ENCODE measurements at places on chromosomes 7 and 10.

DNA sequence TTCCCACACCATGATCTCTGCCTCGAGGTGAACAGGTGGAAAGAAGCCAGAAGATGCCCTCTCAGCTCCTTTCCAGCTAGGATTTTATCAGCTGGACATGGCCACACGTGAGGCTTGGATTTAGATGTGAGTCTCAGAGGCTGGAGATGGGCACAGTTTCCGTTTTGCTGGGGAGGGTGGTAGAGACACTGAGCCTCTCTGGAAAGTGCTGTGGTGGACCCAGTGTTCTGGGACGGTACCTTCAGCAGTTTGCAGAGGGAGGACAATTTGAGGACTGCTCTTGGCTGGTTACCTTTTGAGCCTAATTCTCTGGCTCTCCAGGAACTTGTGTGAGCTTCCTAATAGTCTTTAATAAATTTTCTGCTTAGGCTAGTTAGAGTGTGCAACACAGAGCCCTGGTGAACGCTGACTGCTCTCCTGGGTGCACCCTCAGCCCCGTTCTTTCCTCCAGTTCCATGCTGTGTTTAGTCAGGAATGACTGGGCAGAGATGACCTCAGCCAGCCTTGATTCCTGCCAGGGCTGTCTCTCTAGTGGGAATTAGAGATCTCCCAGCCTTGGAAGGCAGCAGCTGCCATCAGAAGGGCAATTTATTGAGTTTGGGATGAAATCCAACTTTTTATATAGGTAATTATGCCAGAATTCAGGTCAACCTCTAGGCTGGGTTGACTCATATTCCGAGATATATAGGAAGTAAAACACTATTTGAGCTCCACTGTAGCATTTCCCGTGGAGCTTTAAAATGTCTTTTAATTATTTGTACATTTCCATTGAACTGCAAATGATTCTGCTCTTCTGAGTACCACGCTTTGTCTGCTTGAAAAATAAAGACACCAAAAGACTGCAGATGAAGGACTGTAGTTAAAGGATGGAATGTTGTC is 103.9 kb downstream of the GATA3 start:
- DNase-seq: no peak

GRCh38 chr7:102836191-102836919 is 76.4 kb upstream of the LRRC17 start:
- DNase-seq: no peak

DNA sequence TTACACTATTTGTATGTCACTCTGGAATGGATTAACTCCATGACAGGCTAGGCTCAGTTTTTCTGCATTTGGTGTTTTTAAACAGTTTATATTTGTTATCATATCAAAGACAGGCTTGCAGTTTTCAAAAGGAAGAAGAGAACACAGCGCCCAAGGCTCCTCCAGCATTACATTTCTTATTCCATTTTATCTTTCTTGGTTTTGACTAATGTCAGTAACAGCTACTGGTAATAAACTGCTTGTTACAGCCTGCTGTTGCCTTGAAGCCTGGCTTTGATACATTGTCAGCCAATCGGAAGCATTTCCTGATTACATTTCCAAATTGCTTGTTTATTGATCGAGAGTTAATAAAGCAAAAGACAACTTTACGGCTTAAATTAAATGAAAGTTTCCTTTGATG is 166.0 kb upstream of the MDFIC start:
- DNase-seq: no peak

DNA sequence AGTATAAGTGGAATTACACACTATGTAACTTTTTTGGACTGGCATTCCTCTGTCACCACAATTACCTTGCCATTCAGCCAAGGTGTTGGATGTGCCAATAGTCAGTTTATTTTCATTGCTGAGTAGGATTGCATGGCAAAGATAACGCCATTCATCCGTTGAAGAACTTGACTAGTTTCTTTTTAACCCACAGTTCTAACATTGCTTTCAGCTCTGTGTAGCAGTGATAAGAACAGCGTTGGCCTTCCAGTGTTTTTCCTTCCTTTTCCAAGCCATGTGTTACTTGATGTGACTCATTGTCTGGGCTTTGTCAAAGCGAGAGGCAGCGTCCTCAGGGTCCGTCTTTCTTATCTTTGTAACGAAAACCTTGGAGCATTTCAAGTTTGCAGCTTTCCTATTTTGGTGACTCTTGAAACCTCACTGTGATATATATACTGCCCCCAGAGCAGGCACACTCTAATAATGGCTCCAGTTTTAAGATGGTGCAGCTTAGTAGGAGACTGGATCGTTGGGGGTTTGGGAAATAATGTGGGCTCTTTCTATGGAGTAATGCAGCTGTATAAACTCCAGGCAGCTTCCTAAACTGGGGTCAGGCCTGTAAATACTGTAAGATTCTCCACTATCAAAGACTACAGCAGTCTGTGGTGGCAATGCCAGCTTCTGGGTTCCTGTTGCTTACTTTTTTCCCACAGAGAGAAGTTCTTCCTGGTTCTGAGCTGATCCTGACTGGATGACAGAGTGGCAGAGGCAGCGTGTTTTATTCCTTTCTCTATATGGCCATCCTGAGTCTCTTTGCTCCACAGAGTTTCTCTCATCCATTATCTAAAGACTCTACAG is 41.7 kb downstream of the AKR1E2 start:
- DNase-seq: no peak

GRCh38 chr10:16968416-16969041 is 151.3 kb upstream of the RSU1 start:
- DNase-seq: no peak

GRCh38 chr7:46830-47140 is 145.6 kb upstream of the FAM20C start:
- no peak for DNase-seq

- no peak for DNase-seq
Measured at GRCh38 chr7:112908086-112908485, 117.9 kb upstream of the TMEM168 start.

DNA sequence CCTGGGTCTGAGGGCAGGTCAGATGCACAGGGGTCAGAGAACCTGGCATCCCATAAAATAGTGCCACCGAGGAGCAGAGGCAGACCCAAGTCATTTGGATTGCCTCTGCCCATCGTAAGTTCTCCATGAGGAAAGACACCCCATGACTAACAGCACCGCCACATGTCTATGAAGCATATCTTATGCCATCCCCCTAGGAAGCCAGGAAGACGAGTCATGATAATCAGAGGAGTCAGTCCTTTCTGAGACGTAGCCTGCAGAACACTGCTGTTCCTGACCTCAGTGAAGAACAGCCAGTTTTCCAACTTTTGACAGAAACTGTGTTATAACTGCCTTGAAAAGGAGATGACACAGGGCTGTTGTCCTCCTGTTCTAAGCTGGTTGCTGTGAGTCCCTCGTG is 51.2 kb downstream of the INSYN2A start:
- no peak for DNase-seq

- no peak for DNase-seq
Measured at GRCh38 chr10:96606216-96606615, 19.4 kb upstream of the TM9SF3 start.

GRCh38 chr10:127992376-127992775 is 85.5 kb downstream of the PTPRE start:
- DNase-seq: no peak

GRCh38 chr7:21758286-21758685 is 187.4 kb downstream of the CDCA7L start:
- no peak for DNase-seq

- DNase-seq: no peak
Measured at GRCh38 chr10:116671274-116671926, 50.6 kb downstream of the PNLIPRP2 start.

GRCh38 chr7:2800220-2800930 is 43.7 kb downstream of the GNA12 start:
- no peak for DNase-seq

- DNase-seq: no peak
Measured at GRCh38 chr10:770975-771374, 81.5 kb upstream of the DIP2C start.

GRCh38 chr10:61842755-61843497 is 58.6 kb upstream of the ARID5B start:
- DNase-seq: no peak

DNA sequence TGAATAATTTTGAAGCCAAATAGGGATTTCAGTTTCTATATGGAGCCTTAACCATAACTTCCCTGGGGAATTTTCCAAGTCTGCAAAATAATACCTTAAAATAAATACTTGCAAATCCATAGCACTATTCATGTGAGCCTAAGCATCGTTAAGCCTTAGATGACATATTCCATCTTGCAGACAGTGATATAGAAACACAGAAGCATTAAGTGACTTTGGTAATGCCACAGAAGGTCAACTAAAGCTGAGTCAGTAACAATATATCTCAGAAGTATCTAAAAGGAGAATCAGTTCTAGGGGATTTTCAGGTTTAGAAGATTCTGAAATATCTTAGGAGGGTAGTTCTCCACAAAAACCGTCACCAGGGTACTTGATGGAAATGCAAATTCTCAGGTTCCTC is 163.4 kb upstream of the COL1A2 start:
- DNase-seq: no peak

DNA sequence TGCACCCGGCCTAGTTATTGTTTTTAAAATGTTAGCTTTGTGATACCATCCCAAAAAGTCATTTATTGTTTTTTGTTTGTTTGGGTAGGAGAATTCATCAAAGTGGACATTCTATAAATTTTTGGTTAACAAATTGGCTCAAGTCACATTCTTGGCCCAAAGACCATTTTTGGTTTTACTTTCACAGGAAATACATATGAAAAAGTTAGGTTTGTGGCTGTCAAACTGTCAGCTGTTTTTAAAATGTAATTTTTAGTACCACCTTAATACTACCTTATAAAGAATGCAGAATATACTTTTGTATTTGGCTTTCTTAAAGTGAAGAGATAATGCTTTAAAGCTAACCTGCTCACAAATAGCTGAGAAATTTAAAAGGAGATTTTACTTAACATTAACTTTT is 25.1 kb downstream of the TMEM168 start:
- no peak for DNase-seq

DNA sequence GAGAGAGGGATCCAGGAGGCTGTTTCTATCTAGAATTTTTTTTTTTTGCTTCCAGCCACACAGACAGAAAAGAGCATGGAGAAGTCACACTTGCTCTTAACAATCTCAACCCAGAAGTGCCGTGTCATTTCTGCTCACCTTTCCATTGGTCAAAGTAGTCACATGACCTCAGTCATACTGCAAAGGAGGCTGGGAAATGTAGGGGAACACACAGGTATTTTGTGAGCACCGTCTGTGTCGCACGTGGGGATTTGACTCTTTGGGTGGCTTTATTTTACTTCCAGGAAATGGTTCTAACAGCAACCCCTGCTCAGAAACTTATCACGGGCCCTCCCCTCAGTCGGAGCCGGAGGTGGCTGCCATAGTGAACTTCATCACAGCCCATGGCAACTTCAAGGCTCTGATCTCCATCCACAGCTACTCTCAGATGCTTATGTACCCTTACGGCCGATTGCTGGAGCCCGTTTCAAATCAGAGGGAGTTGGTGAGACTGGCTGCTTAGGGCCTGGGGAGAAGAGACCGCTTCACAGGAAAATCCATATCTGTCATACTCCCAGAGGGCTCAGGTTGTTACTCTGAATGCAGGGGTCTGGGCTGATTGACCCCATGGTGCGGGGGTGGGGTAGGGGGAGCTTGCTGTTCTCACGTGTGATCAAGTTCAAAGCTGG is 13.1 kb upstream of the CPA1 start:
- DNase-seq: peak; percentile 42

DNA sequence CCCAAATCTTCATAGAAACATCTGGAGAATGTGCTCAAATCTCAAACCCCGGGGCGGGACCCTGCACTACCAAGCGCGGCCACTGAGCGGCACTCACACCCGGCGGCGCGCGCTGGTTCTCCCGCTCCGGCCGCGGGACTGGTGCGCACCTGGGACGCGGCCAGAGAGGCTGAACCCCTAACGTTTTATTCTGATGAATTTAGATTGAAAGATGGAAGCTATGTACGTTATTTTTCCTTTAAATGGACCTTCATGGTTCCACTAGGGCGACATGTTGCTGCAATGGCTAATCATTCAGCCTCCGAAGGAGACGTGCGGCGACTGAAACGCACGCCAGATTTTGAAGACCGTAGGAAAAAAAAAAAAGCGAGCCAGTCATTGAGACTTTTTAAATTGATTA is 107.0 kb upstream of the INSIG1 start:
- peak; percentile 39 for DNase-seq

- no peak for DNase-seq
Measured at GRCh38 chr7:108667216-108667615, 97.5 kb downstream of the DNAJB9 start.

DNA sequence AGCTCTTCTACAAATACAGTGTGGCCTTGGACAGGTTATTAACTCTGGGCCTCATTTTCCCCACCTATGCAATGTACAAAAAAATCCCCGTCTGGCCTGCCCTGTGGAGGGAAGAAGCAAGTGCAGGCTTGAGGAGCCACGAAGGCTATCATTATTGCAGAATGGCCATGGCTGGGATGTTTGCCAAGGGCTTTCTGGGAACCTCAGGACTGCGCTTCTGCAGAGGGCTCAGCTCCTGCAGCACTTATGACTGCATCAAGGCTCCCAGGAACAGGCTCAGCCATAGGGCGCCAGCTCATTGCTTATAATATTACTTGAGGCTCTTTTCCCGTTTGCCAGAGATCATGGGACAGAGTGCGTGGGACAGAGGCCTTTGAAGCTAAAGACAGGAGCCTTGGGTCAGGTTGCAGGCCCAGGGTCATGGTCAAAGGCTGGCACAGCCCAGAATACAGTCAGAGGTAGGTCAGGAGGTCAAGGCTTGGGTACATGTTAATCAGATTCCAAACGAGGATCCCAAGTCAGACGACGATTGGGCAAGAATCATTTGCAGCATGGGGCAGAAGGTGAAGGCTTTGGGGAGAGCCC is 20.6 kb upstream of the C10orf105 start:
- DNase-seq: no peak

- DNase-seq: no peak
Measured at GRCh38 chr7:98079891-98080648, 26.6 kb upstream of the LMTK2 start.

DNA sequence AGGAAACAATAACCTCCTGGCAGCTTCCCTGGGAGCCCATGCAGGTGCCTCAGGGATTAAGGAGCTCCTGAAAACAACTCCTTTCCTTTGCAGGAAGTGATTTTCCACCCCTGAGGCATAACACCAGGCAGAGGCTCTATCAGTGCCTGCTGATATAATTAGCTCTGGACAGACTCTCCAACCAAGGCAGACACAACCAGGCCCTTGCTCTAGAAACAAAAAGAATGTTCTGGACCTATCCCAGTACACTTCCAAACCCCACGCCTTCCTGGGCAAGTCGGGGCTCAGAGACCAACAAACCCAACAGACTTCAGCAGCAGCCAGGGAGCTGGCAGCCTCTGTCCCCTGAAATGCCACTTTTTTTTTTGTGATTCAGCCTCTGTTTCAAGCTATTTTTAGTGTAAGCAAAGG is 247.1 kb downstream of the KCNMA1 start:
- DNase-seq: no peak

DNA sequence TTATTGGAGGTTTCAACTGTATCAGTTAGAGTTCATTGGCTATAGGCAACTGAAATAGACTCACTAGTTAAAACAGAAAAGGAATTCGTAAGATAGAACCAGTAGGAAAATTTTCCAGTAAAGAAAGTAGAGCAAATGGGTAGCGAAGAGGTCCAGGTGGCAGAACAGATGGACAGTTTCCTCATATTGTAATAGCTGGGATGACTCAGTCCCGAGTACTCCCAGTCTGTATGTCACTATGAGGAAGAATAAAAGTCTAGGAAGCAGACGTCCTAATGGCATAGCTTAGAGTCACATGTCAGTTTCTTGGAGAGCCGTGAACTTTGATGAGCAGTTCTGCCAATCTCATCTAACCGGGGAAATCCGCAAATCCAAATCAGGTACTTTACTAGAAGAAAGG is 95.3 kb downstream of the RNF32 start:
- DNase-seq: no peak

Measured in CD4-positive, alpha-beta memory T cell (primary cell).